HT1080 (cell line): ENCODE measurements at places on chromosomes 7 and 10. TPM values are rescaled to one million over a fixed set of nuclear protein-coding genes. Genes with fewer than 3 reads are reported as not detected.

GRCh38 chr10:12801214-12802087 is 200.1 kb downstream of the CCDC3 start:
- DNase-seq, result peak; percentile 34

- DNase-seq, result no peak
These were observed 42.8 kb downstream of the CYP2C8 start for GRCh38 chr10:95026461-95026860.

DNA sequence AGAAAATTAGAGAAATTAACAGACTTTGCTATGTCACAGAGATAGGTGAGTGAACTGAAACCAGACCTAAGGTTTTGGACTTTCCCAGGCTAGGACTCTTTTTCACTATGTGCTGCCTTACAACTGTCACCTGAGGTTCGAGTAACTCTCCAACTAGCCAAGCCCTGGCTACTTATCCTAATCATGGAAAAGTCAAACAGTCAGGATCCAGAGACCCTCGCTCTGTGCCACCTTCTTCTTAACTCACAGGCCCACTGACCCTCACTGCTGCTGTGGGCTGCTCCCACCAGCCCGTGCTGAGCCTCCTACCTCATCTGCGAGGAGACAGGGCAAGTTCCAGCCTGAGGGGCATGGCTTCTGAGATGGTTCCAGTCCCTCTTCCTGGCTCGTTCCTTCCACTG is 211.4 kb upstream of the KLF14 start:
- no peak for DNase-seq

DNA sequence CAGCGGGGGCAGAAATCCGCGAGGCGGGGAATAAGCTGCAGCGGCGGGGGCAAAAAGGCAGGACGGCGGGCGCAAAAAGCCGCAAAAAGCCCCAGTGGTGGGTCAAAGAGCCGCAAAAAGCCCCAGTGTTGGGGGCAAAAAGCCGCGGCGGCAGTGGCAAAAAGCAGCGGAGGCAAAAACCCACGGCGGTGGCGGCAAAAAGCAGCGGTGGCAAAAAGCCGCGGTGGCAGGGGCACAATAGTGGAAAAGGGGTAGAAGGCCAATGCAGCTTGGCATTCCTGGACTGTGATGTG is 525.3 kb downstream of the ZNF33B start:
- no peak for DNase-seq

DNA sequence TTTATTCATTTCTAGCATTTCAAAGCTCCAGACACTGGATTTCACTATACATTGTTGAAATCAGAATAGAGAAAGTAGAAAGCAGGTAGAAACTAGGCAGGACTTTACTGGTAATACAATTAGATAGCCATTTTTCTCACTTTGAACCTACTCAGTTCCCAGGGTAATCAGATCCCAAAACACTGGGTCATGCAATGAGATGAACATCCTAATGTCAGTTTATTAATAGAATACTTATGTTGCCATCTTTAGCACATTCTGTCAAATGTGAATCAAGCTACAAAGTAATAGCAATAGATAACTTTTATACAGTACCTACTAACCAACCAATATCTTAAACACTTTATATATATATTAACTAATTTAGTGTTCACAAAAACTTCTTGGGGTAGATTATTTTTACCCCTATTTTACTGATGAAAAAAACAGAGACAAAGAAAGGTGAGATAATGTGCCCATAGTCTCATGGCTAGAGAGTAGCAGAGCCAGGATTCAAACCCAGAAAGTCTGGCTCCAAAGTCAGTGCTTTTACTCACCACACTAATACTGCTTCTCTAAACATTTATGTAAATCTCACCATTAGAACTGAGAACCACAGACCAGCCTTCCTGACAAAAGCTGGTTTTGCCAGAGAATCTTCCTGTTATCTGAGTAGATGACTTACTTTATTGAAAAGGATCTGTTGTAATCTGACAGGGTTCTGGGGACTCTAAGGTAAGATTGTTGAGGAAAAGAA is 153.8 kb upstream of the KAT6B start:
- DNase-seq, result no peak

Gene LRMDA
- not detected in 2 replicates for total RNA-seq

Gene TLX1
- total RNA-seq, result not detected in 2 replicates

Gene XRCC2
- total RNA-seq, result 10.5 and 10.9 TPM in 2 replicates

Gene ARHGAP22
- total RNA-seq, result 68.7 and 70.8 TPM in 2 replicates

Gene CTNNA3
- total RNA-seq, result not detected in 2 replicates

Gene PTPN20
- total RNA-seq, result not detected in 2 replicates
